ENCODE measurements at places on chromosomes 2 and 18.

GRCh38 chr2:127305990-127306585 lies 12.1 kb upstream of the ERCC3 start:
- no peak for DNase-seq

GRCh38 chr18:11901826-11902438 lies 6.2 kb downstream of the MPPE1 start:
- DNase-seq = no peak

- no peak for DNase-seq
These were observed 58.2 kb downstream of the PMAIP1 start for GRCh38 chr18:59957957-59958356.

DNA sequence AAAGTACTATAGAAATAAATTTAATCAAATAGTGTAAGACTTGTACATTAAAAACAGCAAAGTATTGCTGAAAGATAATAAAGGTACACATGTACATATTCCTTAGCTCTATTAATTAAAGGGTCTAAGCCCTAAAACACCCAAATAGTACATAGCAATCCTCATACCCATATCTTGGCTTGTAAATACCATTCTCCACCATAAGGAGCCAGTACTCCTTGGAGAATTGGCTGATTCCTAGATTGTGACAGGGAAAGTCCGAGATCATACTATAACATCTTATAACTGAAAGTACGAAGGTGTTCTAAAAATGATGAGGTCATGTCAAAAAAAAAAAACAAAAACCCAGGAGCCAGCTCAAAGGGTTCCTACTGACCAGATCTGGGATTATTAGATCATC lies 614.6 kb downstream of the SUCLG1 start:
- DNase-seq = no peak

DNA sequence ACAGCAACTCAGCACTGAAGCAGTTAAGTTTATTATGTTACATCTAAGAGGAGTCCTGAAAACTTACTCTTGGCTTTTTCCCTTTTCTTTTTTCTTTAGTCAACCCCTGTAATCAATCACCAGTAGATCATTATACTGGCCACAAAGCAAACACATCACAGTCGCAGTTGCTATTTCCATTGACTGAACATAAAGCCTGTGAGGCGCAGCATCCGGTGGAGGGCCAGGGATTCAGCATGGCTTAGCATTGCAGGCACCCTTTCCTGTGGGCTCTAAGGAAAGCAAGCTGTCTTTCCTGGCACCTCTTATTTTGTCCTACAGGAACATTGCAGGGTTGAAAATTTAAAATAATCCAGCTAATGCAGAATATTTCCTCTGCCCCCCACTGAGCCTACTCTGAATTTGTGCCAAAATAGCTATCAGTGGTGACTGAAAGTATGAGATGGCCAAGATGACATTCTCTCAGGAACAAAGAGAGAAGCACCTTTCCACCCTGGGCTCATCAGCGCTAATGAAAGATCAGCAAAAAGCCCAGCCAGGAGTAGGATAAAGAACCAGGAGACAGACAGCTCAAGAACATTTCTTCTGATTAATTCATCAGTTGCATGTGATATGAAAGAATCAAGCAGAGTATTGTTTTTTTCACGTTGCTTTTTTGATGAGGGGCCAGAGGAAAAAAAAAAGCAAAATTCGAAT lies 85.3 kb upstream of the SULT1C3 start:
- no peak for DNase-seq

DNA sequence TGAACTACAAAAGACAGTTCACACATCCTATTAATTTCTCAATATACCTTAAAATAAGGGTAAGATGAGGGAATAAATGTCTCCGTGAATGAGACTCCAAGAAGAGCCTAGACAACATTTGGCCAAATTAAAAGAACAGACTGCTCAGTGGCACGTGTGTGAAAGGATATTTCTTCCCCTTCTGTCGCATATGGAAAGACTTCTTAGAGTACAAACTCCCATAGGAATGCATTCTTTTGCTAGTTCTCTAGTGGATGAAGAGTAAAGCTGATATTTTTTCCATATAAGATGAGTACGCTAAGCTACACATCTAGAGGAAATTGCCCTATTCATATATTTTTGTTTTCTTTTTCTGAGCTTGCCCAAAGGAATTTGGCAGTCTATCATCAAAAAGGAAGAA lies 710.0 kb upstream of the ID2 start:
- no peak for DNase-seq

GRCh38 chr2:102208774-102209173 lies 22.0 kb downstream of the IL1RL2 start:
- DNase-seq = no peak

GRCh38 chr2:127420039-127420864 lies 2.0 kb downstream of the PROC start:
- DNase-seq = no peak

DNA sequence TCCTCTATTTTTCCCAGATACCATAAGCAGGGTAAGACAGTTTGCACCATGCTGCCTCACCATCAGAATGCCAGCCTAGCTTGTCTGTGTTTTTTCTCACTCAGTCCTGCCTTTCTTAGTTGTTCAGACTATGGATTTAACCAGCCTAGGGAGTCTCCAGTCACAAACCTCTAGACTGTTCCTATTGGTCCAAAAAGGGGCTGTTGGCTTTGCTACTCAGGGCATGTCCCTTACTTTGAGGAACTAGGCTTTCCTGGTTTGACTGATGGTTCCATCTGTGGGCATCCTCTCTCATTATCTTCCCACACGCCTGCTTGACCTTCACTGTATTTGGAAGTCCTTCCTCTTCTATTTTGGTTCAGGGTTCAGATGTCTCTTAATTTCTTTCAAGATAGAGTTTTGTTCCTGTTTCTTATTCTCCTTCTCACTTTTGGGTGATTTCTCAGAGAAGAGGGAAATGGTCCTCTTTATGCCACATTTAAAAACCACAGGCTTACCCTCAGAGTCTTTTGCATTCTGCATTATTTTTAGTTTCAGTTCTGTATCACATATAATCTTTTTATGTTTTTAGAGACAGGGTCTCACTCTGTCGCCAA lies 31.3 kb upstream of the TMEM131 start:
- no peak for DNase-seq

DNA sequence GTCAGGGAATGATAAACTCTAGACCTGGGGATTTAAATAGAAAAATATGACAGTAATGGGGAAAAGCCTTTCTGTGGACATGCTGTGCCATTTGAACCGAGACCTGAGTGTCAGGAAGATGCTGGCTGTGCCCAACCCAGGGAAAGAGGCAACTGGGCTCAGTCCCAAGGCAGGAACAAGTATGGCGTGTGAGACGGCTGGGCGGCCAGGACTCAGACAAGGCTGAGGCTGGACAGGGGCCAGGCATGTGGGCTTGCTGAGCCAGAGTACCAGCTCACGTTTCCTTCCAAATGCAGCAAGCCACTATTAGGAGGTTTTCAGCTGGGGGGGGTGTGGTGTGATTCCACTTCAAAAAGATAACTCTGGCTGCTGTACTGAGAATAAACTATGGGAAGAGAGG lies 92.4 kb downstream of the INPP5D start:
- DNase-seq = no peak

GRCh38 chr2:240397542-240397916 lies 37.9 kb upstream of the GPC1 start:
- DNase-seq = no peak

- DNase-seq = no peak
These were observed 416.5 kb downstream of the SLC4A3 start for GRCh38 chr2:220043990-220044335.

DNA sequence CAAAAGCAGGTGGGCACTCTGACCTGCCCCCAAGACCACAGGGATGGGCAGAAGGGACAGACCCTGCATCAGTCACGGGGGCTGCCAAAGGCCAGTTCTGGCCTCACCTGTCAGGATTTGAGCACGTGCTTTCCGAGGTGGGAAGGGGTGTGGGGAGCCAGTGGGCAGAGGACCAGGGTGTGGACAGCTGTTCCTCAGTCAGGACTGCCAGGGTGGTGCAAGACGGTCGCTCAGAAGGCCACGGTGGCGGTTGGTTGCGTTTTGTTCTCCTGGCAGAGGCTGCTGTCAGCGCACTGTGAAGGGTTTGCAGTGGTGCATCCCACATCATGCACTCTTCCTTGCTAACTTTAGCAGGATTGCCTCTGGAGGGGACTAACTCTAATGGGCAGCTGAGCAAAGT lies 665.3 kb upstream of the RAB6C start:
- DNase-seq = no peak

DNA sequence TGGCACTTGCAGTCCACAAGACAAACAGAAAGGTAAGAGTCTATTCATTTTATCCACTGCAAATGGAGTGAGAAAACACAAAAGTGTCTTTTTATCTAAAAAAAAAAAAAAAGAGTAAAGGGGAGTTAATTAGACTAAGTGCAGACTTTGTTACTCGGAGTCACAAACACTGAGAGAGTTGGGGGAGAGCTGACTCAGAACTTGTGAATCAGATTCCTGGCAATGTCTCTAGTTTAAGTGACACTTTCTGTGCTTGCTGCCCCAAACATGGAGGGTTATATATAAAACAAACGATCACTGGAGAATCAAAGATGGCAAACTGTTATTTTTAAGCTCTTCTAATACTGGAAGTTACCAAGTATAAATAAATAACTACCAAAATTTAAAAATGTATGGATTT lies 505.8 kb upstream of the NRP2 start:
- no peak for DNase-seq

GRCh38 chr2:24912986-24913385 lies 7.1 kb downstream of the ADCY3 start:
- DNase-seq = no peak

GRCh38 chr2:65309699-65310098 lies 82.1 kb downstream of the ACTR2 start:
- DNase-seq = no peak

- DNase-seq = no peak
These were observed 750 bp upstream of the RMP24 start for GRCh38 chr18:35971661-35972196.

DNA sequence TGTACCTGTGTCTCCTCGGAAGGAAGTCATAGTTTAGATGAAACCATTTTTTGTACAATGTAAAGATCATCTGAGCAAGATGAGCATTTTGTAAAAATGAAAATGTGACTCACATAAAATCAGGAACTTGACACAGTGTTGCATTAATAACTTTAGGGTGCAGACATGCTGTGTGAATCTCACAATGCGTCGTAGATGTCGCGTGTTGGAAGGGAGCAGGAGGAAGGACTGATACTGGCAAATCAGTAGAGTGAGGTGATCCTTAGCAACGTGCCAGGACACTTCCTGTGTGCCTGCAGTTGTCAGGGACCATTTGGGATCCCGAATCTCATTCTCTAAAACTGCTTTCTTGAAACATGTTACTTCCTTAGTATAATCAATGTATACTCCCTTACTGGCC lies 103.1 kb downstream of the SH3BP4 start:
- DNase-seq = no peak

DNA sequence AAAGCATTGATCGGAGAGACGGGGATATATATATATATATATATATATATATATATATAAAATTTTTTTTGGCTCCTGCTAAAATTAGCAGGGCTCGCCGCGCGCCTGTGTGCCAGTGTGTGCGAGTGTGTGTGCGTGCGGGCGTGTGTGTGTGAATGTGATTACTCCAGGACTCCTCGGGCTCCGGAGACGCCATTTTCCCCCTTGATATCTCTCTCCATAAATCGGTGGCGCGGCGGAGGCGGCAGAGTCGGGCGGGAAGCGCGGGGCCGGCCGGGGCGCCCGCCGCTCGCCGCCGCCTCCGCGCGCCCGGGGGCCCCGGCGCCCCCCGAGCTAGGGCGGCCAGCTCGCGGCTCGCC lies 795 bp upstream of the SETBP1 start:
- no peak for DNase-seq

GRCh38 chr18:76615065-76615733 lies 120.2 kb upstream of the ZNF516 start:
- DNase-seq = no peak

DNA sequence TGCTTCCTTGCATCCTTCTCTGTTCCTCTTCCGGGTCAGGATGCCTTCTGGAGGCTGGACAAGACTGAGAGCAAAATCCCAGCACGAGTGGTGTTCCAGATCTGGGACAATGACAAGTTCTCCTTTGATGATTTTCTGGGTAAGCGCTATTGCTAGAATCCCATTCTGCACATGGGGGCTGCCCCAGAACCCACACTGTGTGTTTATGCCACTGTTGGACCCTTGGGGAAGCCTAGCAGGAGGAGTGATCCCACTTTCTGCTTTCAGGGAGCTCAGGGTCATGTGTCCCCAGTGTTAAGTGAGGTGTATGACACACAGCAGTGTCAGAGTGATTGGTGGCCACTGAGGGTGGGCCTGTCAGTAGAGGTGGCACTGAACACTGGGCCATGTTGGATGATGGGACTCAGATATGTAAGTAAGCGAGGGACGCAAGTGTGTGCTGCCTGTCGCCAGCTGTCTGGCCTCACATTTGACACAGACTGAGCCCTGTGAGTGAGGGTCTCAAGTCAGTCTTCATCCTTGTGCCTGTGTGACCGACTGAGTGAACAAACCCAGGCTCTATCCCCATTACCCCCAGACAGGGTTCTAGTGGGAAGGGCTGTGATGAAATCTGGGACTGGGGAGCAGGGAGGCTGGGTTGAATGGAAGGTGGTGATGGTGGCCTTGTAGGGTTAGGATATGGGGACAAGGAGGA lies 220.9 kb downstream of the DYSF start:
- no peak for DNase-seq

DNA sequence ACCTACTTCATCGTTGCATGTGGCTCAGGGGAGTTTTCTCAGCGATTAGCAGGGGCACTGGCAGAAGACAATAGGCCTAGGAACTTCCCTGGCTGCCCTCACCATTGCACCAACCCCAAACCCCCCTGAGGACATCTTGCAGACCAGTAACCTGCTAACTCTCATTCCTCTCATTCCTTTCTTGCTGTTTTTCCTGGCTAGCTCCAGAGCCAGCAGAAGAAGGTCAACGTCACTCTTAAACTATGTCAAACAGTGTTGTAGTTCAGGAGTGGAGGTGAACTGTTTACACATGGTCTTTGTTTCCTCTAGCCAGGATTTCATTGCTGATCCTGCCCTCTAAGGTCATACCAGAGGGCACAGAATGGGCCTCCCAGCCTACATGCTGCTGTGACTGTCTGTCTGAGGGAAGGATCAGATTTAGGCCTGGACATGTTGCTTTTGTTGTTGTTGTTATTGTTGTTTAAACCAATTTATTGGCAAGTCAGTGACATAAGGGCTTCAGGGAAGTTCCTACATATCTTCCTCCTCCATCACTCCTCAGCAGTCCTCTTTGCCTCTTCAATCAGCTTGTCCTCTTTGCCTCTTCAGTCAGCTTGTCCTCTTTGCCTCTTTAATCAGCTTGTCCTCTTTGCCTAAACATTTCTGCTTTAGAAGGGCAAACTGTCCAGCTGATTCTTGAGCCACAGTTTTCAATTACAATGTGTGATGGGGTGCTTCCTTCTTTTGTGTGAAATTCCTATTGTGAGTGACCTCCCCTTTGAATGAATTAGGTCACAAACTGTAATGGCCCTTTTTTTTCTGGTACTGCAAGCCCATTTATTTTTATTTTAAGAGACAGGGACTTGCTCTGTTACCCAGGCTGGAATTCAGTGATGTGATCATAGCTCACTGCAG lies 471.9 kb upstream of the TNP1 start:
- no peak for DNase-seq

- no peak for DNase-seq
These were observed 9.3 kb upstream of the THADA start for GRCh38 chr2:43605079-43605655.

Data from activated naive CD8-positive, alpha-beta T cell treated with anti-CD3 and anti-CD28 coated beads, Interleukin-2, amount 50 U/mL, for 16 hours (primary cell).